ENCODE measurements at places on chromosomes 1 and 21.

DNA sequence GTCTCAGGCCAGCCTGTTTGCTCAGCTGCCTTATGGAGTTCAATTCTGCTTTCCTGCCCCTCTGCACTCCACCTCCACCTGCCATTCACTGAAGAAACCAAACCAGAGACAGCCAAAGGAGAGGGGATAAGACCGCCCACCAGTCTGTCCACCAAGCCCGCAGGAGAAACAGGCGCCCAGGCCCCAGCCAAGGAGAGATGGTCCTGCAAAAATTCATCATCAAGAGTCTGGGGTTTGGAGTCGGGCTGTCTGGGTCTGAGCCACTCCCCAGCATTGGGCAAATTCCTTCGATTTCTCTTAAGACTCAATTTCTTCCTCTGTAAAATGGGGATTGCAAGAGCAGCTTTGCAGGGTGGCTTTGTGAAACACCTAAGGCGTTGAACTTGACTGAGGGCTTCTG is 121.4 kb upstream of the RUNX3 start:
- no peak for DNase-seq

- DNase-seq: no peak
Measured at GRCh38 chr1:982765-983436, 1.0 kb upstream of the PERM1 start.

GRCh38 chr1:31980835-31981455 is 32.7 kb upstream of the KHDRBS1 start:
- DNase-seq: no peak

DNA sequence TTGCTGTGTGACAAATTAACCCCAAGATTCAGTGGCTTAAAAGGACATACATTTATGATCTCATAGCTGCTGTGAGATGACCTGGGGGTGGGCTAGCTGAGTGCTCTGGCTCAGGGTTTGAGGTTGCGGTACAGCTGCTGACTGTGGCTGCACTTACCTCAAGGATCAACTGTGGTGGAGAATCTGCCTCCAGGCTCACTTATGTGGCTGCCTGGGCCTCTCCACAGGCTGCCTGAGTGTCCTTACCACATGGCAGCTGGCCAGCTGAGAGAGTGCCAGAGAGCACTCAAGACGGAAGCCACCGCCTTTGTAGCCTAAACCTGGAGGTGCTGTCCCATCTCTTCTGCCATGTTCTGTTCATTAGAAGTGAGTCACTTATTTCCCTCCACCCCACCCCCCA is 5.7 kb downstream of the LRRC71 start:
- DNase-seq: no peak

- no peak for DNase-seq
Measured at GRCh38 chr1:166813508-166814223, 25.6 kb upstream of the POGK start.

DNA sequence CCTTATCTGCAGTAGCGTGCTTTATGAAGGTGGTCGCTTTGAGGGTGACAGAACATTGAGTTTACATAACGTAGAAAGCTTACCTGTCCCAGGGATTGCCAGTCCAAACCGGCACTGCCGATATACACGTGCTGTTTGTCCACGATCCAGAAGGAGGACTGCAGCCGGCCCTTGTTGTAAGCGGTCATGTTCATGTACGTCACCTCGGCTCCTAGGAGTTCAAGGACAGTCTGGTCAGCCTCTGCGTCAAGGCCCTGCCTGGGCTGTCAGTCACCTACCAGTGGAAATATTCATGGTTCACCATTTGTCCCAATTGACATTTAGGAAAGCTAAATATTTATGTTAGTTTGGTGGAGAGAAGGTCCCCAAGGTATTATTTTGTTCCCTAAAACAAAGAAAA is 221.0 kb upstream of the MAP1LC3C start:
- no peak for DNase-seq
